Thoracic aorta (tissue), 2 donors: ENCODE measurements at places on chromosomes 1 and 21.

DNA sequence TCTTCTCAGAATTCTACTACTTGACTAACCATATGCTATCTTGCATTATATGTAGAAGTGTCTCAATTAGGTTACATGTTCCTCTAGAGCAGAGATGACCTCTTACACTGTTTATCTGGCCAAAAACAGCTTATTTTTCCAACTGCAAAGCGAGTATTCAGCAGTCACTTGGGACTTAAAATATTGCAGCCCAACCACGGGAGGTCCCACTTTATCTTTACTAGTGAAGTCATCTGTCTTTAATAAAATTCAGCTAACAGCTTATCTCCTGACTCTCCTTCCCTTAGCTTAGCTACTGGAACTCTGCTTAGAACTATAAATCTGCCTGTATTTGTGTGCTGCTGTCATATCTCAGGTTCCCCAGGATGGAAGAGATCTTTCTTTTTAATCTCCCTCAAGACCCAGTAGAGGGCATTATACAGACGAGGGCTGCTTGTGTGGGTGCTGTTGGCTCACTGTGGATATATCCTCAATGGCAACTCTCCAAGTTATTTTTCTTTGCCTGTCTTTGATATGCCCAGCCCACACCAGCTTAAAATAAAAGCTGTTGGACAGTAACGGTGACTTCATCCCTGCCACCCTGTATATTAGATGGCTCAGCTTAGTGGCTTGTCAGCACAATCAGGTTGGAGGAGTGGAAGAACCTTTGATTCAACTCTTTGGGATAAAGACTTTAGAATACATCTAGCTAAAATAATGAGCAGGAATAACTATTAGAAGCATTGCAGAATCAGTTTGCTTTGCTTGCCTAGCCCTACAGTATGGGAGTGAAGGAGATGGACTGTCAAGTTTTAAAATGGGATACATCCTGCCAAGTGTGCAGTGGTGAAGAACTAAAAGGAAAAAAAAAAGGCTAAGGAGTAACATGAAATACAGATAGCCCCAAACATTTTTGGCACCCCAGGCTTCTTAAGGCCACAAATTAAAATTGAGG lies 9.6 kb downstream of the ENSA start:
- no peak for DNase-seq

GRCh38 chr1:201167041-201167991 lies 13.0 kb upstream of the TMEM9 start:
- DNase-seq, result no peak

GRCh38 chr1:248816042-248816851 lies 9.5 kb downstream of the SH3BP5L start:
- no peak for DNase-seq

- no peak for DNase-seq
These were observed 59.5 kb downstream of the DENND1B start for GRCh38 chr1:197715806-197716205.

DNA sequence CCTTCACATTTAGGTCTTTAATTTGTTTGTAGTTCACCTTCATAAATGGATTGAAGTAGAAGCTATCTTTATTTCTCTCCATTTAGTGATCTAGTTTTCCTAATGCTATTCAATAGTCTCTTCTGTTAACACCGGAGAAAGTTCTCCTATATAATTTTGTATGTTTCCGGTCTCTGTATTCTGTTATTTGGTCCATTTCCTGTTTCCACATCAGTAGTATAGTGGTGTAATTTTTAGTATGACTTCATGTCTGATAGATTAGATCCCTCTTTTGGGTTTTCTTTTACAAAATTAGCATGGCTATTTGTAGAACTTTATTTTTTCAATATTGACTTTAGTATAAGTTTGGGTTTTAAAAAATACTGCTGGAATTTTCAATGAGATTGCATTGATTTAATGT lies 41.6 kb upstream of the PKP1 start:
- no peak for DNase-seq

DNA sequence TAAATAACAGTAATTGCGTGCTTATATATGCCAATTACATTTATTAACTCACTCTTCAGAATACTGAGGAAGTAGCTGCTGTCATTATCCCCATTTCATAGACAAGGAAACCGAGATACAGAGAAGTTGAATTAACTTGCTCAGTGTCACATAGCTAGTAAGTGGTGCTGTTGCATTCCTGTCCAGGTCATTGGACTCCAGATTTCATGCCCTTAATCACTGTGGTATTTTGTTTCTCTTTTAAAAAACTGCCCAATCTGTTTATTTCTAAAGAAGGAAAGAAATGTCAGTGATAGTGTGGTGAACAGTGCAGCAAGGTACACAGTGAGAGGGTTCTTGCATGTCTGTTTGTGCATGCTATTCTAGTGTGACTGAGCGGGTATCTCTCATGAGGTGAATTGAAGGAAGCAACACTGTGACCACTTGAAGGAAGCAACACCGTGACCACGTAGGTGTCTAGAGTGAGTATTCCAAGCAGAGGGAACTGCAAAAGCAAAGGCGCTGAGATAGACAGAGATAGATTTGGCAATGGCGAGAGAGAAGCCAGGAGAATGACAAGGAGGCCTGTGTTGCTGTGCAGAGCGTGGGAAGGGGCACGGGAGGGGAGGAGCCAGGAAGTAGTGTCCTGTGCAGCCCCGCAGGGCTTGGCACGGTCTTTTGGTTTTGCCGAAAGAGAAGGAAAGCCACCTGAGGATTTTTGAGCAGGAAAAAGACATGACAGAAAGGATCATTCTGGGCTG lies 95.9 kb downstream of the CAMTA1 start:
- no peak for DNase-seq

DNA sequence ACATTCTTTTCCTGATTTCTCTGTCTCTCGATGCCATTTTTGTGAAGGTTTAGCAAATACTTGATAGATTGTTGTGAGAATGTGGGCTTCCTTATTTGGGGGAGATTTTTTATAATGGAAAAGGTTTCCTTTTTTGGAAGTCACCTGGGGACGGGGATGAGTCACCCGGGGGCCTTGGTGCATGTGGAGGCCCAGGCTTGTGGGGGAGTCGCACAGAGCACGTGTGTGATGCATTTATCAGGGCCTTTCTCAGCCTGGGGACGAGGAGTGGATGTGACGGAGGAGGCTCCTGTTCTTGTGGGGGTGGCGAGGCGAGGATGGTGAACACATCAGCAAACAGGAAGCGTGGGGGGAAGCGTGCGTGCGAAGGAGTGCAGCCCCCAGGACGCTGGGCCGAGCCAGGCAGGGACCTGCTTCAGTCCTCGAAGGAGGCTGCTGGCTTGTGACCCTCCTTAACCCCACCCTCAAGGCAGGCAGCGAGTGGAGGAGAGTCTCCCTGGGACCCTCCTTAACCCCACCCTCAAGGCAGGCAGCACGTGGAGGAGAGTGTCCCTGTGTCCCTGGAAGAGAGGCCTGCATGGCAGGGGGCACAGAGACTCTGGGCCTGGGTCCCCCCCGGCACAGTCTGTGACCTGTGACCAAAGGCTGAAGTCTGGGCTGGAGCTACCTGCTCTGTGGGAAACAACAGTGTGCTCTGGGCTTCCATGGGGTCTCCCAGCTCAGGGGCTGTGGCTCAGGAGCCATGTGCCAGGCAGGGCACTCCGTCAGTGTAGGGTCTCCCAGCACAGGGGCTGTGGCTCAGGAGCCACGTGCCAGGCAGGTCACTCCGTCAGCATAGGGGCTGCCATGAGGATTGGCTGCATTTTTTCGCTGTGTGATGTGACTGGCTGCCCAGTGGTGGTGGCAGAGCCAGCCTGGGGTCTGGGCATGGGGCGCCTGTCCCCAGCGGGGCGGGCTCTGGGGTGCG lies 57.2 kb downstream of the AGPAT3 start:
- DNase-seq, result no peak

DNA sequence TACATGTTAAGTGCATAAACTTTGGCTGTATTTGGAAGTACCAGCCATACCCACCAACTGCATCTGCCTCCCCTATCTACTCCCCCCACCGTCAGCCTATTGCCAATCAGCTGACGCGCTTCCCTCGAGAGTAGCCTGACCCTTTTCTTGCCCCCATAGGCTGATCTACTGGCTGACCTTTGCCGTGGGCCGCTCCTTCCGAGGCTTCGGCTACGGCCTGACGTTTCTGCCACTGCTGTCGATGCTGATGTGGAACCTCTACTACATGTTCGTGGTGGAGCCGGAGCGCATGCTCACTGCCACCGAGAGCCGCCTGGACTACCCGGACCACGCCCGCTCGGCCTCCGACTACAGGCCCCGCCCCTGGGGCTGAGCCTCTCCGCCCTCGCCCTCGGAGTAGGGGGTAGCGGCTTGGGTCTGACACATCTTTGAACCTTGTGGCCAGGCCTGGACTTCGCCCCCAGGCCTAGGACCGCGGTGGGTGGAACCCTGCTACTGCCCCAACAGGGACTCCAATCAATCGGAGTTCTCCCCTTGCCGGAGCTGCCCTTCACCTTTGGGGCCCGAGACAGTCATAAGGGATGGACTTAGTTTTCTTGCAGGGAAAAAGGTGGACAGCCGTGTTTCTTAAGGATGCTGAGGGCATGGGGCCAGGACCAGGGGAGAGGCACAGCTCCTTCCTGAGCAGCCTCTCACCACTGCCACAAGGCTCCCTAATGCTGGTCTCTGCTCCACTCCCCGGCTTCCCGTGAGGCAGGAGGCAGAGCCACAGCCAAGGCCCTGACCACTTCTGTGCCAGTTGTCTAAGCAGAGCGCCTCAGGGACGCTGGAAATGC lies 4.0 kb downstream of the GLMP start:
- peak; percentile 81 for DNase-seq

GRCh38 chr1:84598846-84599741 lies 24.9 kb upstream of the CTBS start:
- DNase-seq, result no peak

- no peak for DNase-seq
These were observed 3.9 kb downstream of the INKA2 start for GRCh38 chr1:111735321-111735720.

DNA sequence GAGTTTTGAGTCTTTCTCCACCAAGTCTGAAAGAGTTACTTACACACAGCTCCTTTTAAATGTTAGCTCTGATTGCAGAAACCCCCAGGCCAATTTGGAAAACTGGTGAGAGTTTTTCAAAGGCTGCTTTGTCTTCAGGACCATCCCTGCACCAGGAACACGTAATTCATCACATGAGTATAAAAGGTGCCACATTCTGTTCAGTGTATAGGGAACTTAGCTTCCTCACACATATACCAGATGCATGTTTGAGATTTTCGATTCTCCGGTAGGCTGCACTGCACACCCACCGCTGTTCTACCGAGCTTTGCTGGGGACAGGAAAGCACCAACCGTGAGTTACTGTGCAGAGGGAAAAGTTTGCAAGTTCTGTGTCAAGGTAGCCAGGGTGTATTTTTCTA lies 28.3 kb upstream of the KCNK2 start:
- DNase-seq, result no peak

- DNase-seq, result no peak
These were observed 8.5 kb downstream of the CHD5 start for GRCh38 chr1:6171548-6172124.

- DNase-seq, result no peak
These were observed 275.8 kb downstream of the TGFB2 start for GRCh38 chr1:218620956-218621355.
